ENCODE measurements at places on chromosomes 7 and 10.

DNA sequence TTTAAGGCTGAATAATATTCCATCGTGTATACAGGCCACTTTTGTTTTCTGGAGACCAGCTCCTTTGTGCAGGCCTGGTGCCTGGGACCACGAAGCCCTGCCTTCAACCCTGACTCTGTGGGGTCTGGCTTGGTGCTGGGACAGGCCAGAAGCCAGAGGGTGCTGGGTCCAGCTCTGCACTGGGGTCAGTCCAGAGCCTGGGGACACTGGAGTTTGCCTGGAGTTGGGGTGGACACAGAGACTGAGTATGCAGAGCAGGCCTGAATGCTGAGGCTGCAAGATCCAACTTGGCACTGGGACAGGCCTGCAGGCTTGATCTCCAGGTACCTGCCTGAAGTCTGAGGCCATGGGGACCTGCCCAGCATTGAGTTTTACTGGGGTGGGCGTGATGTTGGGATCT lies 558.8 kb upstream of the CNTNAP2 start:
- DNase-seq: no peak

DNA sequence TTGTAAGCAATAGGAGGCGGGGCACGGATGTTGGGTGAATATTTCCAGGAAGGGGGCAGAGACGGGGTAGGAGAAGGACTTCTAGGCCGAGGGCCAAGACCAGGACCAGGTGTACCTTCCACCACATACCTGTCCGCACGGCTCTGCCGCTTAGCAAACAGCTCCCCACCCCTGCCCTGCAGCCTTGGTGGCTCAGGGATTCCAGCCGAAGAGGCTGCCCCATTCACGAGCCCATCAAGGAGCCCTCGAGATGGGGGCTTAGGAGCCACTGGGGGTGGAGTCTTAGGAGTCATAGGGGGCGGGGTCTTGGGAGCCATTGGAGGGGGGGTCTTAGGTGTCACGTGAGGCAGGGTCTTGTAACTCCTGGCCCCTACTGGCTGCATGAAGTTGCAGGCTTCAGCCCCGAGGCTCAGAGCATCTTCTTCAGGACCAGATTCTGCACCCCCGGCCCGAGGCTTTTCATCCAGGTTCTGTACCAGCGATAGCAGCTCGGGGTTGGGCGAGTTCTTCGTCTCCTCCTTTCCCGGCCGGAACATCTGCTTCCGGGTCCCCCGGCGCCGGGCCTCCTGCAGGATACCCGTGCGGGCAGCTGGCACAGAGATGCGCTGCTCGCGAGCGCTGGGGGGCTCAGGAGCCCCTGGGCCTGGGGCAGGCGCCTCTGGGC lies 6.1 kb upstream of the MYOZ1 start:
- peak; percentile 12 for DNase-seq

GRCh38 chr10:21508706-21509331 lies 16.7 kb downstream of the SKIDA1 start:
- no peak for DNase-seq

DNA sequence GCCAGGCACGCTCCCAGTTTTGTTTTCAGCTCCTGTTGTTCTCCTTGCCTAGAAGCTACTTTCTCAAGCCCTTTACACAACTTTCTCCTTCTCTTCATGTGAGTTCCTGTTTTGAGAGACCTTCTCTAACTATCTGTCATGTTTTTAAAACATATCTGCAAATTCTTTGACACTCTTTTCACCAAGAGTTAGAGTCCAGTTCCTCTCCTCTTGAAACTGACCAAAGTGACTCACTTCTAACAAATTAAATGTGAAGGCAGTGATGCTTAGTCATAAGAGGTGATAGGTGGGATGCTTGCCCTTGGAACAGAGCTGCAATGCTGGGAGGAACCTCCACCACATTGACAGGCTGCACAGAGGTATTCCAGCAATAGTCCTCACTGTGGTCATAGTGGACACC lies 25.3 kb downstream of the ZSCAN25 start:
- DNase-seq: no peak

GRCh38 chr7:81768951-81769778 lies 682 bp downstream of the HGF start:
- DNase-seq: no peak

- DNase-seq: no peak
These were observed 445.8 kb downstream of the AUTS2 start for GRCh38 chr7:70044064-70044463.

DNA sequence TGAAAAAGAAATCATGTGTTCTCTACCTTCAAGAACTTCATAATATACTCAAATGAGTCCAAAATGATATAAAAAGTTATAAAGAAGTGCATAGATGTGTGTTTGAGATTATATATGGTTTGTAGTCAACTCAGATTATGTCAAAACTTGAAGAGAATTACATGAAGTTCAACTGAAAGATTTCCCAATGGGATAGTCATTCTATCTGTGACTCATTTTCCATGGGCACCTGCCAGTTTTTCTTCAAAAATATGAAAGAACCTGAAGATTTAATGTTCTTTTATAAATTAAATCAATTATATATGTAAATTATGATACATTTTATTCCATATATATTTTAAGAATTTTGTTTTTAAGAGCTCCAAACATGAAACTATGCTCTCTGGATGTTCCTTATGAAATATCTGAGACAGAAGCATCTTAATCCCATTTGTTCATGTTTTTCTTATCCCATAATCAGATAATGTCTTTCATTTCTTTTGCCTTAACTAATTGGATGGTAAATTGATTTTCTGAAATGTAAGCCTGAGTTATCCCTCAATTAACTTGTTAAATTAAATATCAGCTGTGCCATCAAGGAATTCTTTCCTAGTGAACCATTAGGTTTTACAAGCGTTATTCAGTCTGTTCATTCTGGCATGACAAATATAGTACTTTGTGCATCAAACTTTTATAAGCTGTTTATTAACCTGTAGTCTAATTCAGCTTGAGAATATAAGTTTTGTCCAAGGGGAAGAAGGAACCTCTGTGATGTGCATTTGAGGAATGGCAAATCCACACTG lies 387.1 kb downstream of the IPMK start:
- no peak for DNase-seq

- no peak for DNase-seq
These were observed 26.8 kb downstream of the ZC3HC1 start for GRCh38 chr7:130024390-130024789.

DNA sequence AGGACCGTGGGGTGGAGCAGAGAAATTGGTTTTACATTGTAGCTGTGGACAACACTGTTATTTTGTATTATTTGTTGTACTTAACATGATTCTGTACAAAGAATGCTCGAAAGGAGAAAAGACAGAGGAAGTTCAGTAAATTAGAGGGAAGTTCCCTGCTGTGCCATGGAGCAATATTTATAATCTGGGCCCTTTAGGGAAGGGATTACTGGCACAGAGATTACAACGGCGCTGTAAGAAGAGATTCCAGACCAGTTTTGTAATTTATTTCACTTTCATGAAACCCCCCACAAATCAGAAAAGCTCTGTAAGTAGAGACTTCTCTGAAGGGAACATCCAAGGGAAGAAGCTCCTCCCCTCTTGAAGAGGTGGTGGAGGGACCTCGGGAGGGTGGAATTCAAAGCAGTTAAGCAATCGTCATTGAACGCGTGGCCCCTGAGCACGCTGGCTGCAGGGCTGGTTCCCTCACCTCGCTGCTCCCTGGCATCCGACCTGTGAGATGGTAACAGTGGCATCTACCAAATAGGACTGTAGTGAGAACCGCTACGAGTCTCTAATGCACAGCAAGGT lies 113.5 kb downstream of the KLF6 start:
- no peak for DNase-seq

GRCh38 chr7:86991771-86992191 lies 67.7 kb downstream of the ELAPOR2 start:
- DNase-seq: no peak

Data from naive B cell (primary cell).